Effector CD4-positive, alpha-beta T cell (primary cell): ENCODE measurements at places on chromosomes 2 and 18.

- DNase-seq = no peak
Measured at GRCh38 chr2:133952420-133952819, 301.5 kb upstream of the MGAT5 start.

GRCh38 chr18:26931659-26932058 lies 66.2 kb upstream of the AQP4 start:
- DNase-seq = no peak

- peak; percentile 20 for DNase-seq
Measured at GRCh38 chr2:216023055-216023648, 9.8 kb upstream of the MREG start.

GRCh38 chr18:52415131-52415530 lies 75.1 kb downstream of the DCC start:
- no peak for DNase-seq

- no peak for DNase-seq
Measured at GRCh38 chr2:96534141-96534540, 2.4 kb upstream of the ARID5A start.

DNA sequence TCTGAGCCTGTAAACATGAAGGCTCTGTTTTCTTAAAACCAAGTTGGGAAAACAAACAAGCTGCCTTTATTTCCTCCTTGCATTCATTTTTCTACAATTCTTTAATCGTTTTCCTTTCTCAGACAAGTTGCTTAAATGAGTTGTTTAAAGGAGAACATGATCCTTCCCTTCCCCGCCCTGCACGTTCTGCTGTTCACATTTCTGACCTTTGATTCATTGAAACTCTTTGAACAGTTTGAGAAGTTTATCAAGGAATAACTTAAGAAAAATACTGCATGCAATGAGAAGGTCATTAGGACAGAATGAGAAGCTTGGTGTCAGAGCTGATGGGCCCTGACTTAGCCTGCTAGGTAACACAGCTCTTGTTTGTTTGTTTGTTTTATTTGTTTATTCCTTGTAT lies 181.6 kb downstream of the PARD3B start:
- DNase-seq = no peak

DNA sequence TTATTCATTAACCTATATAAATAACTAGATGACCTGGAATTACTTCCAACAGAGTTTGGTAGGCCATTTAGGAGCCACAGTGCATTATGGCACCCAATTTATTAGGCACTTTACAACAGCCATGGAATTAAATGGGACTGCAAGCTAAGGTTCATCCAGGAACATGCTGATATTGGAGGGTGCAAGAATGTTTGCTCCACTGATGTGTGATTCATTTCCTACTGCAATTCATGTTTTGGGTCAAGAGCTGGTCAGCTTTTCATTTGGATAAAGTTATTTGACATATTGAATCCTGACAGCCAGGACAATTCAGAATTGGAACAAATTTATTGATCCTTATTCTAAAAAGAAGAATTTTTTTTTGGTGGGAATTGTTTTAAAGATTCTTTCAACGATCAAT lies 11.8 kb upstream of the LYPD1 start:
- no peak for DNase-seq
